ENCODE measurements at places on chromosomes 2 and 18.
A peak's percentile ranks its signal among the peaks of the same experiment; 100 is the strongest.

GRCh38 chr18:45008694-45009413 is 328.2 kb downstream of the SETBP1 start:
- no peak for DNase-seq

- DNase-seq = no peak
These were observed 129.2 kb downstream of the MTX2 start for GRCh38 chr2:176398243-176399073.

DNA sequence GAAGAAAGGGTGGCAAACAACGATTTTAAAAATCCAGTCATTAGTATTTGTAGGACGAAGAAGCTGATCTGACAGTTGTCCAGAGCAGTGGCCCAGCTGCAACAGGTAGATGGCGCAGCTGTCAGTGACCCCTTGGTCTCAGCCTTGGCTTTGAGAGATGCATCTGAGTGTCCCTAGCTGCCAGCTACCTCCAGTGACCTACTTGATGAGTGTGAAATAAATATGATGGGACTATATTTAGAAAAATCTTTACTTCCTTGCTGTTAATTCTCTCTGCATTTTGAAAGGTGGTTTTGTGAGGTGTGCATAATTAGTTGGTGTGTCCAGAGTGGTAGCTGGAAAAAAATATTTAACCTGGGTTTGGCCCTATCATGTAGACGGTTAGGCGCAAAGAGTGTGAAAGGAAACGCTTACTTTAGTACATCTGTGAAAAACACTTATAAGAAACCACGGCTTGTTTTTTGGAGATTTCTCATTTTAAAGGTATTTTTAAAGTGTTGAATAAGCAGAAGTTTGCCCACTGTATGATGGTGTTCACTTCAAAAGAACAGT is 963 bp downstream of the INPP1 start:
- peak; percentile 75 for DNase-seq

GRCh38 chr18:25248755-25249154 is 103.2 kb downstream of the ZNF521 start:
- DNase-seq = no peak

- no peak for DNase-seq
These were observed 153.6 kb downstream of the FSHR start for GRCh38 chr2:49000695-49001094.

DNA sequence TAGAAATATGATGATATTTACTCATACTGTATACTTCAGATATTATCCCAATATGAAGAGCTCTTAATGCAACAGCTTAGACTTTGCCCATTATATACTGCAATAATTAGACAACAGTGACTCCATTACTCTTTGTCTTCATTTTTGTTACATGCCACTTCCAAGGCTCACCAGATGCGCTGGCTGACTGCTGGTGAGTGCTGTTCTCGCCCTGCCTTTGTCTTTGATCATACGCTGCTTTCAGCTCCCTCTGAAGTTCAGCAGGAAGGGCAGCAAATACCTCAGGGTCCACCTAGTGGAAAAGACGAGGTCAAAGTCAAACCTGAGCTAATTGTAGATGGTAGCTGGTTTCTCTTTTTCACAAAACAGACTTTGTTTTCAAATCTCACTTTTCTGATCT is 66.3 kb downstream of the EIF5B start:
- no peak for DNase-seq

GRCh38 chr2:232600053-232600773 is 33.2 kb upstream of the EFHD1 start:
- DNase-seq = no peak

DNA sequence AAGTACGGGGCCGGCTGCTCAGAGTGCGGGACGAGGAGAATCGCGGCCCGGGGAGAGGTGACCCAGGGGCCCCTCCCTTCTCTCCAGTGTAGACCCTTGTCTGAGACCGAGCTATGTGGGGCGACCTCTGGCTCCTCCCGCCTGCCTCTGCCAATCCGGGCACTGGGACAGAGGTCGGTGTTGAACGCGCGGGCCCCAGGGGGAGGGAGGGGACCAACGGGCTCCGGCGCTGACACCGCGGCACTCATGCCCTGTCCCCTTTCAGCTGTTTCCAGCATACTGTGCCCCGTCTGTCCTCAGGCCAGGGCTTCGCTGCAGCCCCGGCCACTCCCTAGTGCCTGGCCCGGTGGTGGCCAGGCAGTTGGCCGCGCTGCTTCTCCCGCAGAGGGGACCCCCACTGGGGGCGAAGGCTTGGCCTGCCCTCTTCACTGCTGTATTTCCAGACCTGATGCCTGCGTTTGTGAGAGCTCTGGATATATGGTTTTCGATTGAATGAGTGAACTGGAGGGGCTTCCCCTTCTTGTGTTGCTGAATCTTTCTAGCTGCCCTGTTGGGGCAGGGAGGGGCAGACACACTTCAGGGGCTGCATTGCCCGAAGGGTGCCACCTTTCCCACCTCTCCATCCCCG is 809 bp downstream of the DBI start:
- peak; percentile 84 for DNase-seq

- peak; percentile 57 for DNase-seq
These were observed 20.9 kb upstream of the DNMT3A start for GRCh38 chr2:25362434-25363145.

- DNase-seq = no peak
These were observed 99.9 kb downstream of the DYM start for GRCh38 chr18:49360582-49360981.

- peak; percentile 30 for DNase-seq
These were observed 166.5 kb downstream of the RPIA start for GRCh38 chr2:88857951-88858411.

GRCh38 chr2:204849892-204850291 is 304.6 kb downstream of the PARD3B start:
- no peak for DNase-seq

- no peak for DNase-seq
These were observed 203.6 kb upstream of the KYNU start for GRCh38 chr2:142673836-142674235.

DNA sequence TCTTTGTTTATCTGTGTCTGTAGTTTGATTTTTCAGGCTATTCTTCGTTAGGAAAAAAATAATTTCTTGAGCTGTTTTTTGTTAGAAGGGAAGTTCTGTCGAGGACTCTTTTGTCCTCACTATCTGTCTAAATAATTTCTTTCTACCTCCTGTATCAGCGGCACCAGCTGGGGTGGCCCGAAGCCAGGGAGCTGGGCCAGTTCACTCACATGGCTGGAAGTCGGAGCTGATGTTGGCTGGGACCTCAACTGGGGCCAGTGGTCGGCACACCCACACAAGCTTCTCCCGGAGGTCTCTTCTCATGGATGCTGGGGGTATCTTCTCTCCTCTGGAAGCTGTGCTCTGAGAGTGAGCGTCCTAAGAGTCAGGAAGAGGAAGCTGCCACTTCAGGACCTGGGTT is 8.0 kb upstream of the PDIA6 start:
- DNase-seq = no peak

- DNase-seq = no peak
These were observed 79.6 kb downstream of the RAB31 start for GRCh38 chr18:9787712-9788111.
